Stimulated activated CD8-positive, alpha-beta memory T cell treated with anti-CD3 and anti-CD28 coated beads, Interleukin-15, amount 100 ng/mL, for 48 hours (primary cell): ENCODE measurements at places on chromosomes 12 and 14.

GRCh38 chr14:56515739-56516138 lies 63.9 kb upstream of the TMEM260 start:
- DNase-seq = no peak

DNA sequence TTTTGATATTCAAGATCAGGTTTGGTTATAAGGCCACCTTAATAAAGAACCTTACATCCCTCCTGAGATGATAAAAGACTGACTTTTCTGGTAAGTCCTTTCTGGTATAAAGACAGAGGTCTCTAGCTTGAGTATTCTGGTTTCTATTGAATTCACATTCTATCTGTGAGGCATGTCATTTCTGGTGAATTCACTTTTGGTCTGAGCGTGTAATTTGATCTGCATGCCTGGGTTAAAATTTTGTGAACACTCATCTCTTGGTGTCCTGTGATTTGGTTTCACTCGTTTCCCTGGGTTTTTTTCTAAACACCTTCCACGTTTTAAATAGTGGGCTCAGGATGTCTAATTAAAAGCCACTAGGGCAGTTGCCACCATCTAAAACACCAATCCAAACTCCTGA lies 12.2 kb downstream of the EIF5 start:
- no peak for DNase-seq

- no peak for DNase-seq
These were observed 108.0 kb downstream of the LIN7A start for GRCh38 chr12:80829767-80830166.

- peak; percentile 73 for DNase-seq
These were observed 92.9 kb upstream of the EGLN3 start for GRCh38 chr14:34043627-34044372.

DNA sequence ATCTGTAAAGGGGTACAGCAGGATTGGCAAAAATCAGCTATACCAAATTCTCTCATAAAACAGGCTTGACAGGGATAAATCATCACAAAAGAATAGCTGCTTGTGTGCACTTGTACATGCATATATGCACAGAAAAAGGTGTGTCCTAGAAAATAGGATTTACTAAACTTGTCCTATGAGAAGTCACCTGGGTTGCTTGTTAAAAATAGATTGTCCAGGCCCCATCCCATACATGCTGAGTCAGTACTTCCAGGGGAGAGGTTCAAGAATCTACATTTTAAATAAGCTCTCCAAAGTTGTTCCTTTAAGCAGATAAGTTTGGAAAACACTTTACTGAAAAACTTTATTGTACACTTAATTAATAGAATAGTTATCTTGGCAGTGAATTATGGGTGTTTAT lies 123.1 kb downstream of the ANO6 start:
- DNase-seq = no peak

- DNase-seq = no peak
These were observed 245.3 kb downstream of the ZFP36L1 start for GRCh38 chr14:68547305-68548193.
